Femur (tissue), 1 donor: ENCODE measurements at places on chromosomes 13 and 19.
A peak's percentile ranks its signal among the peaks of the same experiment; 100 is the strongest.

GRCh38 chr13:38382946-38383345 lies 33.3 kb downstream of the UFM1 start:
- DNase-seq: no peak

- peak; percentile 74 for DNase-seq
Measured at GRCh38 chr19:8610041-8610935, at the start of gene ADAMTS10. Gene ADAMTS10 (minus strand): TSS chr19:8610715. CDS start chr19:8605710, 5,005 bp downstream.

GRCh38 chr19:49570138-49570856 lies 10.1 kb downstream of the NOSIP start:
- peak; percentile 78 for DNase-seq

DNA sequence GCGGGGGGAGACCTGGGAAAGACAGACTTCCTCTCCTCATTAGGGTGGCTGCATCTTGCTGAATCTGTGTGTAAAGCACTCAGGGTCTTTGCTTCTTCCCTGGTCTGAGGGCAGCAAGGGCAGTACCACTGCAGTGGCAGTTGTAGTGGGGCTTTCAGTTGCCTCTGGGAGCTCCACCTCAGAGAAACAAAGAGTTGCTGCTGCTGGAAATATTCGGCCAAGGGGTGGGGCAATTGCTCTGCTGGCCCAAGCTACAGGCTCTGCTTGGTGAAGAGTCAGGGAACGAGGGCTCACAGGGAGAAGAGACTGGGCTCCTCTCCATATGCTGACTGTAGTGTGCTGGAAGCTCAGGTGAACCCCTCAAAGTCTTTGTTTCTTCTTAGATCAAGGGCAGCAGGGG lies 52.5 kb downstream of the POSTN start:
- no peak for DNase-seq
